ENCODE measurements at places on chromosomes 2 and 18. TPM values are rescaled to one million over a fixed set of nuclear protein-coding genes. Genes with fewer than 3 reads are reported as not detected.

GRCh38 chr2:129554373-129554772, 425.1 kb upstream of the RAB6C start:
- H3K27ac ChIP-seq, result no peak overlapping the region
- no peaks in the 10 kb centered on the region for H3K4me1 ChIP-seq
- no peak for DNase-seq
- H3K36me3 ChIP-seq, result no peaks in the 10 kb centered on the region
- no peak overlapping the region for H3K4me3 ChIP-seq

DNA sequence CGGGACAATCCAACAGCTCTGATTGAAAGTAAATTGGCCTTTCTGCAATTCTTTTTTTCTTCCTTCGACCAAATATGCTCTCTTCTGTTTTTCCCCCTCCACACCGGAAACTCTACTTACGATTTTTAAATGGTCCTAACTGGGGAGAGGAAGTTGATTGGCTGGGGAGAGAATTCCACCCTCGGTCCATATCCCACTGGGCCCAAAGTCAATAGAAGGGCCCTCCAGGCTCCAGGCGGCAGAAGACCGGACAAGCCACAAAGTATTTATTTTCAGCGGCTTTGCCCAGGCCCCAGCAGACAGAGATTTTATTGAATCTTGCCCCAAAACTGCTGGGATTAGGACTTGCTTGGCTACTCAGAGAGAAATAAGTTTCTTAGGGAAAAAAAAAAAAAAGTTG, 37.1 kb upstream of the SMAD7 start:
- H3K36me3 ChIP-seq, result no peaks in the 10 kb centered on the region
- H3K4me3 ChIP-seq, result no peak overlapping the region
- H3K4me1 ChIP-seq, result no peaks in the 10 kb centered on the region
- no peaks in the 10 kb centered on the region for H3K27me3 ChIP-seq
- no peak for DNase-seq
- H3K27ac ChIP-seq, result no peak overlapping the region

GRCh38 chr18:9404565-9405060, 70.0 kb downstream of the TWSG1 start:
- H3K27ac ChIP-seq, result peak overlapping the region; percentile 33
- H3K27me3 ChIP-seq, result no peaks in the 10 kb centered on the region
- H3K4me1 ChIP-seq, result no peaks in the 10 kb centered on the region
- H3K36me3 ChIP-seq, result no peaks in the 10 kb centered on the region
- DNase-seq, result no peak
- peak overlapping the region; percentile 8 for H3K4me3 ChIP-seq

- H3K4me3 ChIP-seq, result no peak overlapping the region
- H3K4me1 ChIP-seq, result peaks cover 6% of the 10 kb centered on the region
- no peaks in the 10 kb centered on the region for H3K27me3 ChIP-seq
- DNase-seq, result no peak
- no peaks in the 10 kb centered on the region for H3K36me3 ChIP-seq
- H3K27ac ChIP-seq, result no peak overlapping the region
These were observed 13.4 kb upstream of the WIPF1 start for GRCh38 chr2:174611006-174611405.

ADI1 gene
- 89.2 TPM for total RNA-seq

GRCh38 chr2:191394043-191394442, 148.8 kb downstream of the MYO1B start:
- H3K4me3 ChIP-seq, result no peak overlapping the region
- no peak overlapping the region for H3K27ac ChIP-seq
- no peaks in the 10 kb centered on the region for H3K36me3 ChIP-seq
- no peaks in the 10 kb centered on the region for H3K4me1 ChIP-seq

TUBA3E gene
- total RNA-seq, result not detected

ASPRV1 gene
- total RNA-seq, result 0.80 TPM

GRCh38 chr2:144705328-144706245, 185.7 kb upstream of the ZEB2 start:
- no peak overlapping the region for H3K4me3 ChIP-seq
- no peak overlapping the region for H3K27ac ChIP-seq
- H3K4me1 ChIP-seq, result no peaks in the 10 kb centered on the region
- no peaks in the 10 kb centered on the region for H3K36me3 ChIP-seq
- DNase-seq, result no peak

- H3K4me1 ChIP-seq, result no peaks in the 10 kb centered on the region
- no peaks in the 10 kb centered on the region for H3K27me3 ChIP-seq
- H3K36me3 ChIP-seq, result no peaks in the 10 kb centered on the region
- no peak overlapping the region for H3K27ac ChIP-seq
These were observed 59.4 kb upstream of the SH3RF3 start for GRCh38 chr2:109069331-109070194.

GRCh38 chr2:239600650-239601049, 199.8 kb upstream of the HDAC4 start:
- no peak overlapping the region for H3K27ac ChIP-seq
- H3K27me3 ChIP-seq, result no peaks in the 10 kb centered on the region
- no peaks in the 10 kb centered on the region for H3K4me1 ChIP-seq
- DNase-seq, result no peak

CYP27A1 gene
- 21.8 TPM for total RNA-seq

HTRA2 gene
- 24.2 TPM for total RNA-seq

FBXO15 gene
- not detected for total RNA-seq

DNA sequence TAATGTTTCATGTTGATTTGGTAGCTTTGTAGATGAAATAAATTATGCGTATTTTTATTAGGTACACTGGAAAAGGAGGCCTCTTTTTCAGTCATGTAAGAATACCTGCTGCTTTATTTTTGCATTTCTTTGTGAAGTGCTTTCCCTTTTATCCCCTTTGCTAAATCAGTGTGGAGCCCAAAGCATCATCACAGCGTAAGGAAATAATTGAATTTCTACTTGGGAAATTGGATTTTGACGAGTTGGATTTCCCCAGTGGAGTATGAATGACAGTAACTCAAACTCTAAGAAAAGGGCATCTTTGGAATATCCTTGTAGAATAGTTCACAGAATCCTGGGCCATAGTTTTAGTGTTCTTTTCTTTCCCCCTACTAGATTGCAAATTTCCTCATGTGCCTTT, 97.2 kb downstream of the KCNJ3 start:
- DNase-seq, result no peak
- H3K27ac ChIP-seq, result no peak overlapping the region
- H3K36me3 ChIP-seq, result no peaks in the 10 kb centered on the region
- H3K27me3 ChIP-seq, result no peaks in the 10 kb centered on the region

GRCh38 chr18:62658028-62658427, 57.3 kb upstream of the PHLPP1 start:
- no peak overlapping the region for H3K4me3 ChIP-seq
- no peaks in the 10 kb centered on the region for H3K36me3 ChIP-seq
- no peak for DNase-seq
- no peak overlapping the region for H3K27ac ChIP-seq
- no peaks in the 10 kb centered on the region for H3K27me3 ChIP-seq

- H3K27me3 ChIP-seq, result no peaks in the 10 kb centered on the region
- H3K4me3 ChIP-seq, result no peak overlapping the region
- no peaks in the 10 kb centered on the region for H3K36me3 ChIP-seq
- no peak for DNase-seq
- H3K4me1 ChIP-seq, result no peaks in the 10 kb centered on the region
- H3K27ac ChIP-seq, result no peak overlapping the region
These were observed 380.6 kb downstream of the FBXO15 start for GRCh38 chr18:73766910-73767515.

GRCh38 chr2:184581391-184581790, 16.9 kb upstream of the ZNF804A start:
- H3K4me1 ChIP-seq, result no peaks in the 10 kb centered on the region
- no peak overlapping the region for H3K4me3 ChIP-seq
- H3K36me3 ChIP-seq, result no peaks in the 10 kb centered on the region
- no peak for DNase-seq

PCGF1 gene
- total RNA-seq, result 14.2 TPM

MC2R gene
- total RNA-seq, result not detected

- H3K4me1 ChIP-seq, result no peaks in the 10 kb centered on the region
- H3K27ac ChIP-seq, result no peak overlapping the region
- H3K36me3 ChIP-seq, result no peaks in the 10 kb centered on the region
- no peak for DNase-seq
- H3K27me3 ChIP-seq, result no peaks in the 10 kb centered on the region
- H3K4me3 ChIP-seq, result no peak overlapping the region
These were observed 244.1 kb downstream of the LPIN1 start for GRCh38 chr2:11990576-11990975.

ANKRD62 gene
- not detected for total RNA-seq

DNA sequence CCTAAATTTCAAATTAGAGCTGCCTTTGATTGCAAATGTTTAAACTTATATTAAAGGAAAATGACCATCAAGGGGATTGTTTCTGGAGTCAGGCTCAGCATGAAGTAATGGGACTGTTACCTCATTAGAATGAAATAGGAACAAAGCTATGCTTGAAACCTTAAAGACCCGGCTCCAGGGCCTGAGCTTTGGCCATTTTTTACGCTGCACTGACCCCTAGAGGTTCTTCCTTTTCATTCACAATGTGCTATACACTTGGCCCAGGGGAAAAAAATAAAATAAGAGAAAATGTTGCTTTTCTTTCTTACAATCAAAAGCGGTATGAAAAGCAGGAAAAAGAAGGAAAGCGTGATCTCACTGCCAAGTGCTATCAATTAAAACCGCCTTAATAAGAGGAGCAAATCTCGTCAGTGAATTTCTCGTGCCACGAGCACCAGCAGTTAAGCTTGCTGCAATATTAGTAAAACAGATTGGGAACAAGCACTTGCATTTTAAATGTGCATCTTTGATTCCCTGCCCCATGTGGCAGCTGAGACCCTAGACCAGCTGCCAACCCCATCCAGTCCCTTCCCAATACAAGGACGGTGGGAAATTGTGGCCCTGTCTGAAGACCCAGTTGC, 96.6 kb downstream of the MBD2 start:
- no peak overlapping the region for H3K27ac ChIP-seq
- no peak overlapping the region for H3K4me3 ChIP-seq
- DNase-seq, result no peak
- H3K4me1 ChIP-seq, result no peaks in the 10 kb centered on the region

NTSR2 gene
- 0.62 TPM for total RNA-seq

REG3G gene
- total RNA-seq, result not detected

GRCh38 chr2:43106559-43107527, 119.6 kb downstream of the ZFP36L2 start:
- no peak overlapping the region for H3K4me3 ChIP-seq
- no peaks in the 10 kb centered on the region for H3K27me3 ChIP-seq
- H3K4me1 ChIP-seq, result peaks cover 28% of the 10 kb centered on the region
- H3K36me3 ChIP-seq, result no peaks in the 10 kb centered on the region
- H3K27ac ChIP-seq, result peak overlapping the region; percentile 72

PRKAG3 gene
- 34.0 TPM for total RNA-seq

GRCh38 chr2:28437149-28437835, 44.6 kb downstream of the FOSL2 start:
- DNase-seq, result peak; percentile 57
- H3K4me1 ChIP-seq, result peaks cover 4% of the 10 kb centered on the region
- no peaks in the 10 kb centered on the region for H3K27me3 ChIP-seq
- H3K4me3 ChIP-seq, result no peak overlapping the region
- H3K27ac ChIP-seq, result no peak overlapping the region
